ENCODE measurements at places on chromosomes 13 and 19.

GRCh38 chr19:44623626-44624025, 10.3 kb downstream of the IGSF23 start:
- no peak for DNase-seq

DNA sequence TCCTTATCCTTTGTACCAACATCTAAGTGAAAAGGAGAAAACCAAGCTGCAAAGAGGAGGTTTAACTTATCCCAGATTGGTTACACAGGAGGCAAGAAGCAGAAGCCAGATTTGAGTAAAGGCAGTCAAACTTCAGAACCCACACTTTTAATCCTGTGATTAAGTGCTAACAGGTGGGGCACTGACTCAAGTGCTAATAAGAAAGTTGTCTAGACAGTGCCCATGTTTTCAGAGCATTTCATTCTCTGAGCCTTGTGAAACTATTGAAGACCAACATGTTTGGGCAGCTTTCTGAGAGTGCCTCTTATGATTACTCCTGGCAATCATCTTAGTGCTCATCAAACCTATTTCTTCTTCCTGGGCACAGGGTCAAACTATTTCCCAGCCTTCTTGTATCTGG, 380.8 kb downstream of the KCNRG start:
- no peak for DNase-seq

DNA sequence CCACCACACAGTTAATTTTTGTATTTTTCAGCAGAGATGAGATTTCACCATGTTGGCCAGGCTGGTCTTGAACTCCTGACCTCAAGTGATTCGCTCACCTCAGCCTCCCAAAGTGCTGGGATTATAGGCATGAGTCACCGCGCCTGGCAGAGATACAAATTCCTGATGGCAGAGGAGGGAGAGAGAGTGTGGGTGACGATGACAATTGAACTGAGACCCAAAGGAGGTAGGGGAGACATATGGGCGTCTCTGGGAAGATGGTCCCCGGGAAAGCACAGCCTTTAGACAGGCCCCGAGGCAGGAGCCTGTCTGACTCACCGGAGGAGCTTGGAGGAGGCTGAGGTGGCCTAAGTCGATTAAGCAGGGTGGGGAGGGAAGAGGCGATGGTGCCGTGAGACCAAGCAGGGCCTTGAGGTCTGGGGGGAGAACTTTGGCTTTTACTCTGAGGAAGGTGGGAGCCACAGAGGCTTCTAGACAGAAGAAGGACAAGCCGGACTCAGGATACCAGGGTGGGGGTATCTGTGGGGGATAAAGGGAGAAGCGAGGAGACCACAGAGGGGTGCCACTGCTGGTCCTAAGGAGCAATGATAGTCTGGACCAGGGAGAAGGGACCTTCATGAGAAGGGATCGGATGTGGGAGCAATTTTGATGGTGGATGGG, 38.2 kb downstream of the ARRDC2 start:
- DNase-seq: no peak

DNA sequence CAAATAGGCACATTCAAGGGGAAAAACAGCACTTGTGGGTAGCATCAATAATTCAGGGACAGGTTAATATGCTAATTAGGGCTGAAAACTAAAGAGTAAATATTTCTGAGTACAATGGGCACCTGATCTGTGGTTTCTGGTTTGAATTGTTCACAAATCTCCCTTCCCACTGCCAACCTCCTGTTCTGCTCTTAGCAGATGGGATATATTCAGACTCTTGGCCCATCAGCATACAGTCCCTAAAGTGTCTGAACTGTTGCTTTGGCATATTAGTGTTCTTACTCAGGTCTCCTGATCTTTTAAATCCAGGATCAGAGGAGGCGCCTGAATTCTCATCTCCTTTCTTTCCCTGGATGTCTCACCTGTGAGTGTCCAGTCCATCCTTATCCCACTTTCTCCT, 8.2 kb upstream of the LRCH1 start:
- DNase-seq: no peak

DNA sequence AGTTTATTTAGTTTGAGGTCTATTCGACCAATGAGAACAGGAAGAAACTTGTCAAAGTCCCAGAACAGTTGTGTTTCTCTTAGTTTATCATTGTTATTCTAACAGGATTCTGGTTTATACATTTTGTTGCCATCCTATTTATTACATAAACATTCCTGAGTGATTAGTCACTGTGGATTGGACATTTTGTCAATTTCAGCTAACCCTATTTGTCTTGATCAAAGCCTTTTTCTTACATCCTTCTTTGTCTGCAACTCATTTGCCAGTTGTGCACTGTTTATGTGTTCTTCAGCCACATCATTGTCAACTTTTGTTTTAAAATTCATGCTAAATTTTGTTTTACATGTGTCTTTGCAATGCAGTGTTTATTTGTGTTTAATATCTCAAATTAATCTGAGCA, 886.0 kb upstream of the SLC10A2 start:
- DNase-seq: no peak

DNA sequence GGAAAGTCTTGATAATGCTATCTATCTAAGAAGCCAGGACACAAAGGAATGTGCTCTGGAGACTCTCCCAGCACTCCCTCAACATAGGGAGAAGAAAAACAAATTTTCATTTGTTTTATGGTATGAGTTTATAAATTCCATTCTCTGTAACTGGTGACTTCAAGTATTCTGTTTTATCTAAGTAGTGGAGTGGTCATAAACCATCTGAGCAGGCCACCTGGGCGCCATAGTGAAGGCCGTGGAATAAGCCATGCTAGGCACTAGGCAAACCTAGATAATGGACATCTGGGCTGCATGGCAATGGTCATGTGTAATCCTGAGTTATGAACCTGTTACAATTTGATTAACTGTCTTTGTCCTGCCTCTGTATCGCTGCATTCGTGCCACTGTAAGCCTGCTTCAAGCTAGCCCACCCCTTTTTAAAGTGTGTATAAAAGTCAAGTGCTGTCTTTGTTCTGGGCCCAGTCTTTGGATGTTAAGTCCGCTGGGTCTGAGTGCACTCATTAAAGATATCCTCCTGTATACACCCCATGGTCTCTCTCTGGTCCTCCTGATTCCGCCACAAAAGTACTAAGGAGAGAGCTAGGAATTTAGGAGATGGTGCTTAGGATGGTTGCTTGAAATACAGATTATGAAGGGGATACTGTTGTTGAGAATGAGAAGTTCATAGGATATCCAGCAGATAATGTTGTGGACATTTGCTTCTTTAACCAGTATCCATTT, 13.2 kb downstream of the GTF2F2 start:
- DNase-seq: no peak

DNA sequence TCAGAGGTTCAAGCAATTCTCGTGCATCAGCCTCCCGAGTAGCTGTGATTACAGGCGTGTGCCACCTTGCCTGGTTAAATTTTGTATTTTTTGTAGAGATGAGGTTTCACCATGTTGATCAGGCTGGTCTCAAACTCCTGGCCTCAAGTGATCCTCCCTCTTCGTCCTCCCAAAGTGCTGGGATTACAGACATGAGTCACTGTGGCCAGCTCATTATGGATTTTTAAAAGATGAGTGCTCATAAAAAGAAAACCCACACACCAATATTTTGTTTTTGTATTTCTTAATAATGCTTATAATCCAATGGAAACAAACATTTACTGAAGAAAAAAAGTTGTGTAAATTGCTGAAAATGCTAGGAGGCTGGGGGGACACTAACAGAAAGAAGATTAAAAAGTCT, 5.0 kb upstream of the MICU2 start:
- DNase-seq: no peak

DNA sequence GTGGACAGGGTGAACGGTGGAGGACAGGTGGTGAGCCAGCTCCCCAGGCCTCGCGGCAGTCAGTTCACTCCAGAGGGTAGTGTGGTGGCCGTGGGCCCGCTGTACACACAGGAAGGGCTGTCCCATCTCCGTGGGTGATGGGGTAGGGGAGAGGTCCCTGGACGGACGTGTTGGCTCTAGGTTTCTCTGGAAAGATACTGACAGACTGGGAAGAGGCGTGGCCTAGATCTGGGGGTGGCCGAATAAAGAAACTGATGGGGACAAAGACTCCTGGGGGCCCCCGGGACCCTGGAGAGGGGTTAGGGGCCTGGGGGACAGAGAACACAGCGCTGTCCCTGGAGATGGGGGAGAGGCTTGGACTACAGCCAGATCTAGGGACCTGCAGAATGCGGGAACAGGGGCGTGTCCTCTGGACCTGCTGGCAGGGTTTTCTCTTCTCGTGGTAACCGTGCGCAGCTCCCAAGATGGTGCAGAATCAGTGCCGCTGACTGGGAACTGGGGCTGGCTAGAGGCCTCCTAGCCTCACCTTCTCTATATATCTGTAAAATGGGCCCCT, 4.0 kb upstream of the PRAM1 start:
- no peak for DNase-seq

- DNase-seq: no peak
Measured at GRCh38 chr19:810883-811489, 10.8 kb downstream of the PLPPR3 start.

DNA sequence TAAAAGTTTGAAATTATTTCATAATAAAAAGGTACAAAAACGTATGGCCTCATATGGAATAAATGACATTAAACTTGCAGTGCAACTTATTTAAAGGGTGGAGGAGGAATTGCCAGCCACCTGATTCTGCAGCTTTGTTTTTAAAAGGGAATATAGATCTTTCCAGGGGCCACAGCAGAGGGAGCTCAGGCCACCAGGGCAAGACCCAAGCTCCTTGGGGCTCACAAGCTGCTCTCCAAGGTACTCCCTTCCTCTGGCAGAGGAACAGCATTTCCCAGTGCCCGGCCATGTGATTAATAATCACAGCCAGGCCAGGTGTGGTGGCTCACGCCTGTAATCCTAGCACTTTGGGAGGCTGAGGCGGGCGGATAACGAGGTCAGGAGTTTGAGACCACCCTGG, 6.2 kb downstream of the ACOD1 start:
- DNase-seq: no peak

DNA sequence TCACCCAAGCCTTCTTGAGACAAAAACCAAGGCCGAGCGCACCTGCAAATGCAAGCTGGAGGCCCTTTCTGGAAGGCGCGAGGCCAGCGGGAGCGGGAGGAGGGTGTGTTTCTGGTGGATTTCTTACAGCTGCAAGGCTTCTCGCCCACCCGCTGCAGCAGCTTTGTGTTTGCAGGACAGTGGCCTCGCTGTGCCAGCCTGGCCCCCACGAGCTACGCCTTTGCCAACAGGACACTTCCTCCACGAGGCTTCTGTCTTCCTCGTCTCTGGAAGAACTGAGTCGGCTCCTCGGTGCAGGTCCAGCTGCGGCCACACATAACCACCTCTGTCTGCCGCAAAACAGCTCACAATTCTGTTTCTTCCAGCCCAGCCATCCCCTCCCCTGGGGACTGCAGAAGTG, 10.1 kb downstream of the ATCAY start:
- no peak for DNase-seq
